ENCODE measurements at places on chromosomes 12 and 14. TPM values are rescaled to one million over a fixed set of nuclear protein-coding genes. Genes with fewer than 3 reads are reported as not detected.
A peak's percentile ranks its signal among the peaks of the same experiment; 100 is the strongest.

The ZFHX2 gene
- total RNA-seq: 1.8 TPM

DNA sequence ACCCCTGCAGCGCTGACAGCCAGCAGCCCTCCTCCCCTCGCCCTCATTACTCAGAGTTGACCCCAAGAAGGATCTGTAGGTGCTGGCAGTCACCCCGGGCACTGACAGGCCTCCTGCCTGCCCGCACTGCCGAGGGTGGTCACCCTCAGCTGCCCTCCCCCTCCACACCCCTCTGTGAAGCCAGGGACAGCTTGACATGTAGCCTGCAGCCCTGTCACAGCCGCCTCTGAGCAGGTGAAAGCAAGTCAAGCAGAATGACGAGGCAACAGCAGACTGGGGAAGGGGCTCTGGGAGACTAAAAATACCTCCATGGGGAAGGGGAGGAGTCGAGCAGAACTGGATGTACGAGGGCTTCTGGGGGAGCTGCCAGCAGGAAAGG, 178.1 kb downstream of the DPF3 start:
- DNase-seq: no peak

The TDP1 gene
- 71.1 TPM for total RNA-seq

The KCNC2 gene
- not detected for total RNA-seq

DNA sequence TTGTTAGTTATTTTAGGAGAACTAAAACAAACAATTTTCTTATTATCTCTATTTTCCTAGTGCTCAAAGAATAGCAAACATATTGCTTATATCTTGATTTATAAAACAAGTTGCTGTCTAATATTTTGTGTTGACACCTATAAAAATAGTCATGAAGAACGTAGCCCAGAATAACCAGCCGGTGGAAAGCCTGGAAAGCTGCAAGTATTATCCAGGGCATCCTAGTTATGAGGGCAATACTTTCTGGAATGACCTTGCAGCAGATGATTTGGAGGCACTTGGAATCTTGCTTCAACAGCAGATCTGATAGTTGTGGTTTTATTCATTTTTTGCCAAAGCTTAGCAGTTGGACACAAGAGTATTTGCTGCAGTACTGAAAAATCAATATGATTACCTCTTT, 948.7 kb downstream of the LRFN5 start:
- no peak for DNase-seq

GRCh38 chr14:87351007-87351406, 642.0 kb downstream of the GALC start:
- DNase-seq: no peak

DNA sequence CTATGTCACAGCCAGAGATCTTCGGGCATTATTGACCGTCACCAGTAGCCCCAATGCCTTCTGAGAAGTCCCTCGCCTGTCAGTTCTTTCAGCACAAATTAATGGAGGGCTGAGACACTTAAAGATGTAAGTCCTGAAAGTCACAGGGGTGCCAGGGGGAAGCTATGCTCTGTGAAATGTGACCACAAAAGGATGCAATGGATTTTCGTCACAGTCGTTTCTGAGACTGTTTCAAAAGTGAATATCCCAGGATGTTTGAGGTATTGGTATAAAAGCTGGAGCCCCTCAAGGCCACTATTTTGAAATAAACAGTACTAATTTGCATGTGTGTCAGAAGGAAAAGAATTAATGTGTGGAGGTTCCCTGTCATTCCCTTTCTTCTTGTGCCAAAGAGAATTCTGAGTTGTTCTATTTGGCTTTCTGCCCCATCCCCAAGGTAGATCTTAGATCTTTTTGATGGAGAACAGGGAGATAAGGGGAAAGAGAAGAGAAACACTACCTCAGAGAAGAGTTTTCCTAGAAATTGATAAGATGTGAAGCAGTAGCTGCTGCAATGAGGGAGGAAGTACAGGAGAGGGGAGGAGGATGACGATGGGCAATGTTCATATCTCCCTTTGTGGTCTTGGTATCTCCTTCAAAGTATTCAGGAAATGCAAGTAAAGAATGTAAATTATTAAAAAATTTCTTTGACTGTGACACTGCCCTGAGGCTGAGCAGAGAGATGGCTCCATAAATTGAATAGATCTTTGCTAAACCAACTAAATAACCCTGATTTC, 101.8 kb upstream of the NAP1L1 start:
- no peak for DNase-seq

DNA sequence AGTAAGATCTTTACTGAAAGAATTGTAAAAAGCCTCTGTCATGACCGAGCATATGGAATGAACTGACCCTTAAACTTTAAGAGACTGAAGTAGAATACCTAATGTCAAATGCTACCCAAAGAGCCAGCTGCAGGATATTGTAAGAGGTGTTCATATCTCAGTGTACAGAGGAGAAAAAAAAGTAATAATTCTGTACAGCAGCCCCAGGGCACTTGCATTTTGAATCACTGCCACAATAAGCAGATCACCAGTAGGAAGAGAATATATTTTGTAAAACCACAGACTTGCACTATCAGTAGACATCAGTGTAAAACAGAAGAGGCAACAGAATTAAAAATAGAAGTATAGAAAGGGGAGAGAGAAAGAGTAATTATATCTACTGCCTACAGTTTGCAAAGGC, 162.6 kb downstream of the PPFIA2 start:
- DNase-seq: no peak

- no peak for DNase-seq
These were observed 34.6 kb downstream of the NOC4L start for GRCh38 chr12:132178801-132179401.

The RPL10L gene
- total RNA-seq: not detected

The RNASE3 gene
- total RNA-seq: not detected

DNA sequence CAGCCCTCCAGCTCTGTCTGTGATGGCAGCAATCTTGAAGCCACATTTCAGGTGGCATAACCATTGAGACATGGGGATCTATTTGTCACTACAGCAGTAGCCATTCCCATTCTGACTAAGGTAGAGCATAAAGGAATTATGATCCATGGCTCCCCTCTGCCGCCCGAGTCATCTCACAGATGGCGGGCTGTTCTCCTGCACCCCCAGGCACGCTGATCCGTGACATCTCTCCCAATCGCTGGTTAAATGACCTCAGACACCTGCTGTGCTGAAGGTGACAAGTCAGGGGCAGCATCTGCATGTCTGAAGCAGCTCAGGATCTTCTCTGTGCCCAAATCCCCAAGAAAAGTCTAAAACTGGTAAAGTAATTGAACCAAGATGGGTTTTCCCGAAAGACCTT, 124.3 kb downstream of the ZFP36L1 start:
- no peak for DNase-seq

DNA sequence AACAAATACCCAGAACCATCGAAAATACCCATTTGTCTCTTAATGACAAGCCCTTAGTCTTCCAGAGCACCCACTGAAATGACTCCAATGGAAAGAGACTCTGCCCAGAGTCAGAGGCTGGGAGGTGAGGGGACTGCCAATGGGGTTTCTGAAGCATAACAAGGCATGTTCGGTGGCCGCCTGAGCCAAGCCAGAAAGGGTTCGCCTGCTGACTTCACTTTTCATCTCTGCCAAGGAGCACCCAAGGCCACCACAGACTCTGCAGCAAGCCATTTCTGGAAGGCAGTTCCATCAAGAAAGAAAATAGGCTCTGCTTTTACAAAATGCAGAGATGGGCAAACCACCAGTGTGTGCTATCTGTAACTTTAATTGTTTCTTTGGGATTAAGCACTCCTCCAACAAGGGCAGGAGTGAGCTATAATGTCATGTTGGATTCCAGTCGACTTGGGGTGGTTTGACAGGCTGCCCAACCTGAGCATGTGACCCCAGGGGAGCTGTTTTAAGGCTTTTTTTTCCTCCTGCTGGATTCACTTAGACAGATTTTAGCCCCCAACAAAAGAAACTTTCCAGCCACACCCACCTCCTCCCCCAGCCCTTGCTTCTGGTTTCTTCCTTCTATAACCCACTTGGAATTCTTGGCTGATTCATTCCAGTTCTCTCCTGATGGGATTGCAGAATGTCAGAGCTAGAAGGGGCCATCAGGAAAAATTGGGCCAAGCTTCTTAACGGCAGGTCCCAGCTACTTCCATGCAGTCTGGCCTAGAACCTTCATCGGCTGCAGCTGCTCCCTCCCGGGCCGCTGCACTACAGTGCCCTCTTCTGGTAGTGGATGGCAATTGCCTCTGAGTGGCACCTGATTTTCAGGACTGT, 24.1 kb downstream of the CKAP4 start:
- DNase-seq: peak; percentile 69

The MORN3 gene
- total RNA-seq: 0.18 TPM

The FLRT2 gene
- total RNA-seq: not detected

DNA sequence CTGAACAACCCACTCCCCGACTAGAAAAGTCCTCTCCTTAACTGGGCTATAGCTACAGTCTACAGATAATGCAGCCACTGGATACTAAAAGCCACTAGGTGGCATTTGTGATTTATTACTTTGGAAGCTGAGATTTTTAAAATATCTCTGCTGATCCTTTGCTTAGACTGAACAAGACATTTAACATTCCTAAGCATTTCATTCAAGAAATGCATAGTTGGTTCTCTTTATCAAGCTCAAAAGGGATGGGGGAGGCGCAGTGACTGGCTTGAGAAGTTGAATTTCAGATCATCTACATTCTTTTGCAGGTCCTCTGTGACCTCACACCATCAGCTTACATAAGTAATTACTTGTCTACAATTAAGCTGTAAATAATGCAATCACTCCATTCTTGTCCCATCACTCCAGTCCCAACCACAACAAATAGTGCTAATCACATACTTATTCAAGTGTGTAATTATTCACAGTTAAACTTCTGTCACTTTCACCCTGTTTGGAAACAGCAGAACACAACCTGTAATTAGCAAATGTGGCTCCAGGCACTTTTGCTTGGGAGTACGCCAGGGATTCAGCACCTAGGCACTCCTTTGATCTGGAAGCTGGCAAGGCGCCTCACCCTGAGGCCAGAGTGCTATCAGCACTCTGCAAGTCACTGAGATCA, 203.6 kb downstream of the NOVA1 start:
- DNase-seq: no peak

GRCh38 chr14:55578511-55578910, 1.5 kb upstream of the KTN1 start:
- no peak for DNase-seq

The GPX2 gene
- not detected for total RNA-seq

The BEST3 gene
- 60.1 TPM for total RNA-seq

DNA sequence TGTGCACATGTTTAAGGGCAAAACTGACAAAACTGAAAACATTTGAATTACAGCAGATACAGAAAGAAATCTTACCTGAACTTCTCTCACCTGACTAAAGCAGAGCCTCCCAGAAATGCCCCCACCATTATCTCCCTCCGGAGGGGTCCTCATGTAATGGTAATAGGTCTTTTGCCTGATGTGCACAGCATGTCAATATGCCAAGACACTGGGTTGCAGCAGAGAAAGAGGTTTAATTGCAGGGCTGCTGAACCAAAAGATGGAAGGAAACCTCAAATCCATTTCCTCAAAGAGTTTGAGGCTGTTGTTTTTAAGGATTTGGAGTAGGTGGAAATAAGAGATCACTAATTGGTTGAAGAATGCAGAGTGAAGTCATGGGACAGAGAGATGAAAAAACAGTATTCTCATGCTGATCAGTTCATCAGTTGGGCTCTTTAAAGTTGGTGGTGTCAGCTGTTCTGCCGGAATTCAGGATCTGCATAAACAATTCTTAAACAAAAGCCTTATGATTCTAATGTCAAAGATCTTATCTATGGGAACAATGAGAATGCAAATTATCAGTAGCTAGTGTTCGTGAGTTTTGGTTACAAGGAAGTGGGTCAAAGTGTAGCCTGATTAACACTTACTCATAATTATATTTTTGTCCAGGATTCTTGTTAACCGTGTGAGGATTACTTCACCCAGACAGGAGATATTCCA, 18.2 kb downstream of the ANG start:
- DNase-seq: no peak

The NYNRIN gene
- not detected for total RNA-seq

DNA sequence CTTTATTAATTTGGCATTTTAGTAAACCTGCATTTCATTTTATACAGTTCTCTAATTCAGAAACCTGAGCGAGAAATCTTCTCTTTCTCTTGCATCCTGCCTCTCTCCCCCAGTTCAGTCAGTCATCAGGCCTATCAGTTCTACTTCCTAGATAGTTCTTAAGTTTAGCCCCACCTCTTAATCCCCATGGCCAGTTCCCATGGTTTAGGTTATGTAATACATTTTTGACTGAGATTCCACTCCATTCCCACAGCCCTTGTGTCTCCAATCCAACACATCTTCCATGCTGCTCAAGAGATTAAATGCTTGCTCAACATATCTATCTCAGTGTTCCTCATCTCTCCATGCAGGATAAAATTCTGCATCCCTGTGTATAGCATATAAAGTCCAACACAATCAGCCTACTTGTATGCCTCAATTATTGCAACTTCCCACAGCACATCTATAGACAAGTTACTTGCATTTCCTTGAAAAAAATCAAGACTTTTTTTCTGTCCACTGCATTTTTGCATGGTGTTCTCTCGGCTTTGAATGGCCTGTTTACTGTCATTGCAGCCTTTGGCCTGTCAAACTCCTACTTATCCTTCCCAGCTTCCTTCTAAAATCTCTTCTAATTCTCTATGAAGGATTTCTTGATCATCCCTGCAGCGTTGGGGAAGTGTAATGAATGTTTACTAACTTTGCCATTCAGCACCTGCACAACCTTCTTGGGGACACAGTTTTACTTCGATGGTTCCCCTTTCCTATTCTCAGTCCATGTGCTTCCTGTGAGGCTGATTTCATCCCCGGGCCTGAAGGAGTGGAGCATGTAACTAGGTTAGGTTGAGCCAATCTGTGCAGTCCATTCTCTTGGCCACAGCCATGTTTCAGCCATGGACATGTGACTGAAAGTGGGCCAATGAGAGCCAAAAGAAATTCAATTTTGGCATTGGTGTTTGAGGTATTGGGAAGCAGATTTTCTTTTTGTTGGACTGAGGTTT, 80.8 kb downstream of the DACT1 start:
- no peak for DNase-seq

- DNase-seq: no peak
These were observed 89.2 kb downstream of the FOXN3 start for GRCh38 chr14:89327771-89328212.

- DNase-seq: no peak
These were observed 117.4 kb downstream of the TGFB3 start for GRCh38 chr14:75864352-75864751.

- DNase-seq: peak; percentile 76
These were observed 8.0 kb upstream of the ASB8 start for GRCh38 chr12:48165089-48165981.

The UBE3B gene
- total RNA-seq: 32.7 TPM

- DNase-seq: no peak
These were observed 487 bp upstream of the MGST1 start for GRCh38 chr12:16346958-16347357.

The AACS gene
- 24.6 TPM for total RNA-seq

GRCh38 chr14:62322216-62322615, 560.0 kb downstream of the SNAPC1 start:
- DNase-seq: no peak

The C1R gene
- total RNA-seq: not detected

- DNase-seq: no peak
These were observed 21.0 kb downstream of the DDX24 start for GRCh38 chr14:94059998-94060397.

The GSG1 gene
- total RNA-seq: not detected

Data from OCI-LY7 (cell line).